Smooth muscle cell of trachea (primary cell): ENCODE measurements at places on chromosomes 3 and 15. TPM values are rescaled to one million over a fixed set of nuclear protein-coding genes. Genes with fewer than 3 reads are reported as not detected.

IQCF5 gene
- total RNA-seq = not detected in 2 replicates

IL1RAP gene
- total RNA-seq = 5.1 and 7.9 TPM in 2 replicates

USP4 gene
- 24.3 and 35.6 TPM in 2 replicates for total RNA-seq

SERPINI1 gene
- 4.5 TPM in 2 replicates for total RNA-seq

SUSD5 gene
- 1.6 and 2.5 TPM in 2 replicates for total RNA-seq

ADCY5 gene
- total RNA-seq = 0.44 and 0.66 TPM in 2 replicates

FAM107A gene
- under 0.01 and 0.15 TPM in 2 replicates for total RNA-seq

ERICH6 gene
- total RNA-seq = 0.15 and 0.17 TPM in 2 replicates

IGF2BP2 gene
- total RNA-seq = 36.8 and 58.6 TPM in 2 replicates

ARHGAP31 gene
- total RNA-seq = 4.2 and 6.5 TPM in 2 replicates

P2RY12 gene
- total RNA-seq = 0.29 and 0.33 TPM in 2 replicates

AP3B2 gene
- 0.15 and 1.5 TPM in 2 replicates for total RNA-seq

GOLGA8K gene
- total RNA-seq = under 0.01 and 0.44 TPM in 2 replicates

ATP13A5 gene
- total RNA-seq = not detected in 2 replicates

HACL1 gene
- 14.4 and 28.5 TPM in 2 replicates for total RNA-seq

DAZL gene
- not detected in 2 replicates for total RNA-seq

ZNF639 gene
- 36.4 and 48.6 TPM in 2 replicates for total RNA-seq

SPESP1 gene
- total RNA-seq = 7.8 and 14.0 TPM in 2 replicates

NSUN3 gene
- 11.4 and 15.7 TPM in 2 replicates for total RNA-seq

BTLA gene
- total RNA-seq = under 0.01 TPM in 1 of 2 replicates, not detected in the other

GOLGA6L7 gene
- total RNA-seq = not detected in 2 replicates

FBXO40 gene
- under 0.01 TPM in 1 of 2 replicates, not detected in the other for total RNA-seq

TMEM212 gene
- total RNA-seq = not detected in 2 replicates

PLCB2 gene
- 0.17 and 0.29 TPM in 2 replicates for total RNA-seq

P3H2 gene
- 13.9 and 14.1 TPM in 2 replicates for total RNA-seq

TMEM207 gene
- not detected in 2 replicates for total RNA-seq

SLC2A2 gene
- not detected in 2 replicates for total RNA-seq

TMC3 gene
- total RNA-seq = not detected in 2 replicates

PPP1R14D gene
- total RNA-seq = not detected in 2 replicates

FOXB1 gene
- not detected in 2 replicates for total RNA-seq
